OCI-LY7 (cell line): ENCODE measurements at places on chromosomes 12 and 14. TPM values are rescaled to one million over a fixed set of nuclear protein-coding genes. Genes with fewer than 3 reads are reported as not detected.

The DYNC1H1 gene
- total RNA-seq: 291 TPM in 2 replicates

The JPH4 gene
- total RNA-seq: not detected in 2 replicates

The CLEC1B gene
- total RNA-seq: not detected in 2 replicates

The HPD gene
- total RNA-seq: not detected in 2 replicates

The MYF5 gene
- total RNA-seq: not detected in 2 replicates

The IFNG-AS1 gene
- 36.8 and 37.8 TPM in 2 replicates for total RNA-seq

The HHIPL1 gene
- 0.61 and 0.72 TPM in 2 replicates for total RNA-seq

- DNase-seq: no peak
Measured at GRCh38 chr12:22180705-22181104, 134.7 kb downstream of the CMAS start.

DNA sequence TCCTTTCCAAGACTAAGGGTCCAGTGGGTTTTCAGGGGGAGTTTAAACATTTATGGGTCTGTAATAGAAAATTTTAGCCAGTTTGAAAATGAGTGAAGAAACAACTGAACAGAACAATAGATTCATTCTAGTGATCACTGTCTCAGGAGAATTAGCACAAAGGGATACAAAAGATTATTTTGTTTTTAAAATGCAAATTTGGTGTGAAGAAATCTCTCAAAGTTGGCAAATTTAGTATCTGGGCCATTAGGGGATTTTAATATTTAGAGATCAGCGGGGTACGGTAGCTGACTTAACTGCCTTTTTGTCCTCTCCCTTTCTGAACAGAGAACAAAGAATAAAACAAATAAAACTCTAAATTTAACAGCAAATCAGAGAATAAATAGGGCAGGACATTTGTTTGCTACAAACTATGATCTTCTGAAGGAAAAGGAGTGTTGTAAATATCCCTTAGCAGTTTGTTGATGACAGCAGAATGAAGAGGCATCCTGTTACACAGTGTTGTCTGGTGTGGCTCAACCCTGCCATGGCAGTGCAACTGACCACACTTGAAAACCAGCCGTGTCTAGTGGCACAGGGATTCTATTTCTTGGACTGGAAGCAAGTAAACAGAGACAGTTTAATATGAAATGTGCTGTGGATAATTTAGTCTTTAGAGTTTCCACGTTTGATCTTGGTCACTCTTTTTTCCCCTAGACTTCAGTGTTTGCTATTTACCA is 46.3 kb upstream of the LRTM2 start:
- DNase-seq: no peak

- DNase-seq: peak; percentile 75
Measured at GRCh38 chr12:119989731-119990381, 820 bp downstream of the BICDL1 start.

GRCh38 chr12:66698558-66698957 is 19.7 kb upstream of the GRIP1 start:
- DNase-seq: no peak

DNA sequence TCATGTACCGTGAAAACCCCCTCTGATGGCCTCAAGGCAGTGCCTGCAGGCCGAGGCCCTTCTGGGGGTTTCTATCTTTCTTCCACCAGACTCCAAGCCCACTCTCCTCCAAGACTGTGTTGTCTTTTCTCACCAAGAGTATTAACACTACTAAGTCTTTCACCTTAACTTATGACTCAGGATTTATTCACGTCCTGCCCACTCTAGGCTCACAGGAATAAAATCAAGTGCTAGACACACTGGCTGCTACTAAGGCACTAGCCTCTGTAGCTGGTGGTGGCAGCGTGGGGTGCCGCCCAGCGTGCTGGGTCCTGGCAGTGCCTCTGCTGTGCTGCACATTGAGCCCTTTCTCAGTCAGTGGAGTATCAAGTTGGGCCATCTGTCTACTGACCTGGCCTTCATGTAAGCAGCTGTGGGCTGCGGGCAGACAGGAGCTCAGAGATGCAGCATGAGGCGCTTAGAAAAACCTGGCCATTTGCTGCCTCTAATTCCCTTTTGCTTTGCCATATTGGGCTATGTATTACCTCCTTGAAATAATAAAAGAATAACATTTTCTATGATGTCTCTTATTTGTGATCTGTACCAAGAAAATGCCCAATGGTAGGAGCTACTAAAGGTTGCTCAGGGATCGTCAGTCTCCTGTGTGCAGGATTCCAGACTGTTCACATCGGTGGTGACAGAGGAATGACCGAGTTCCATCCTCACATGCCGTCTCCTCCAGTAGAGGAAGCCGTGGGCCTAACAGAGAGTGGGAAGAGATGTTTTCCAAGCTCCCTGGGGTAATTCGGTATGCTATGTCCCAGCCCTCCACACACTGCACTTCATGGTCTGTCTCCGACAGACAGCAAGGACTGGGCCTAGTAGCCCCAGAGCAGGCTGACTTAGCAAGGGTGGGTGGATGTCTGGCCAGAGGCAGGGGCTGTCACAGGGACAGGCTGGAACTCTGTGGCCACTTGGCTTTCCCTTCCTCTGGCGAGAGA is 39.9 kb downstream of the MAX start:
- no peak for DNase-seq

- no peak for DNase-seq
Measured at GRCh38 chr14:77045238-77046162, 17.0 kb upstream of the IRF2BPL start.

GRCh38 chr14:104171895-104172294 is 33.5 kb downstream of the KIF26A start:
- DNase-seq: no peak

DNA sequence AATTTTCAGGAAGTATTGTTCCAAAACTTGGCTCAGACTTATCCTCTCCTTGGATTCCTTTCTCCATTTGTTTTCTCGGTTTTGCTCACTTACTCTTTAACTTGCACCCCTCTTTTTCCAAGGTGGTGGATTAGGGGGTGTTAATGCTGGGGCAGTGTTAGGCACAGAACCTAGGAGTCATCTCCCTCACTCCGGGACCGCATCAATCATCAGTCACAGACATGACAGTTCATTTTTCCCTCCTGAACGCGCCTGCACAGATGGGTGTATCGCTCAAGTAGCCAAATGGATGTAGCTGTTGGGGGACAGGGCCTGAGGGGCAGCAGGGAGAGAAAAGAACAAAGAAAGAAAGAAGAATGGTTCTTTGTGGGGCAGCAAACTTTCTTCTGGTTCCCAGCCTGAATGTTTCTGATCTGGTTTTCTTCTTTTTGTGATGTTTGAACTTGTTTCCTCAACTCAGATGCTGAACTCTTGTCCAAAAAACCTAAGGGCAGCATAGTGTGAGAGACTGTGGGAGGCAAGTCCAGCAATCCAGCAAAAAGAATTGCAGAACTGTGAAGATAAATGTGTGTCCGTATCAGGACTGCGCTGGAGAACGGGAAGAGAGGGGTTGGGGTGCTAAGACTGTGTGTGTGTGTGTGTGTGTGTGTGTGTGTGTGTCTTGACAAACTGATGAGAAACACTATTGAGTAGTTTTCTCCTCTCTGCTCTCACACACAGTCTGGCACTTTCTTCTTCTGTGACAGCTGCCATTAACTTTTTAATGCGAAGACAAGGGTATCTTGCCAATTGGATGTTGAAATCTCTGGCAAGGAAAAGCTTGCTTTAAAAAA is 131.1 kb downstream of the FBXL14 start:
- no peak for DNase-seq

- DNase-seq: no peak
Measured at GRCh38 chr14:24310265-24310645, 315 bp downstream of the LTB4R2 start.

GRCh38 chr12:43095669-43096280 is 456.2 kb downstream of the ADAMTS20 start:
- DNase-seq: no peak

- no peak for DNase-seq
Measured at GRCh38 chr12:65592416-65592815, 231.9 kb upstream of the HMGA2 start.

DNA sequence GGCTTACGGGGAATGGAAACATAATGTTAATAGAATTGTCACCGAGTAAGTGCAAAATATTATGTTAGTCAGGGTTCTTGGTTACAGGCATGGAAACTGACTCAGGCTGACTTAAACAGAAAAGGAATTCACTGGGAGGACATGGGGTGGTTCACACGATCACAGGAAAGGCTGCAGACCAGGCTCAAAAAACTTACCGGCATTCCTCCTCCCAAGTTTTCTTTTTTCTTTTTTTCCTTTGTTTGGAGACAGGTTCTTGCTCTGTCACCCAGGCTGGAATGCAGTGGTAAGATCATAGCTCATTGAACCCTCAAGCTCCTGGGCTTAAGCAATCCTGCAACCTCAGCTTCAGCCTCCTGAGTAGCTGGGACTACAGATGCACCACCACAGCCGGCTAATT is 11.9 kb upstream of the UBE2N start:
- no peak for DNase-seq

DNA sequence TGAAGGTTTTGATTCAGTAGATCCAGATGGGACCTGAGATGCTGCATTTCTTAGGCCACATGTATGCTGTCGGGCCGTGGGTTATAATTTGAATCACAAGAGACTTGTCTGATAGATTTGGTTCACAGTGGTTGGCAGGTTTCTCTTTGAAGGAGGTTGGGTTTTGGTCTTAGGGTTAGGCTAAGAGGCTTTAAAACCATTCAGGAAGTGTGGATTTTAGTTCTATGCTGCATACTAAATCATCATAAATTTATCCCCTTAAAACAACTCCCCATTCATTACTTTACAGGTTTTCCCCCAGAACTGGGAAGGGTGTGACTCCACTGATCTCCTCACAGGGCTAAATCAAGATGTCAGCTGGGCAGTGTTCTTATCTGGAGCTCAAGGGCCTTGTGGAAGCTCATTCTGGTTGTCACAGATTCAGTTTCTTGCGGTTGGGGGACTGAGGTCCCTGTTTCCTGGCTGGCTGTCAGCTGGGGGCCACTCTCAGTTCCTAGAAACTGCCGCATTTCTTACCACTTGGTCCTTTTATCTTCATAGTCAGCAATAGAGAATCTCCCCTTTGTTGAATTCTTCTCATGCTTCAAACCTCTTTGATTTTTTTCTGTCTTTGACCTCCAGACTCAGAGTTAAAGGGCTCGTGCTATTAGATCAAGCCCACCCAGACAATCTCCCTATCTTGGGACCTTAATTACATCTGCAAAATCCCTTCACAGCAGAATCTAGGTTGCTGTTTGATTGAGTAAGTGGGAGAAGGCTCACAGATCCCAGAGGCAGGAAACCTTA is 20.6 kb upstream of the PCNX1 start:
- DNase-seq: peak; percentile 33

DNA sequence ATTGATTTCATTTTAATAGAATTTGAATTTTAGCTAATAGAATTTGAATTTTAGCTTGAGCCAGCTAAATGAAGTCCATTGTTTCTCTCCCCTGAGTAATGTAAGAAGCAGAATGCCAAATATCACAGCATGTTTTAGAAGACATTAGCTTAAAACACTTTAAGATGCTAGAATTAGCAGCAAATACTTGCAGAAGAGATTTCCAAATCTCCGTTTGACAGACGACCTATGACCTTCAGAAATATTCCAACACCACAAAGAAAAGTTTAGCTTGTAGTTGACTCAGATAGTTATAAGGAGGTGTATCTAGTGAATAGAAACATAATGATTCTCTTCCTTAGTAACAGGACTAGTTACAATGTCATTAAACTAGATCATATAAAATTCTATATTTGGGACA is 51.7 kb upstream of the MYF6 start:
- DNase-seq: no peak

DNA sequence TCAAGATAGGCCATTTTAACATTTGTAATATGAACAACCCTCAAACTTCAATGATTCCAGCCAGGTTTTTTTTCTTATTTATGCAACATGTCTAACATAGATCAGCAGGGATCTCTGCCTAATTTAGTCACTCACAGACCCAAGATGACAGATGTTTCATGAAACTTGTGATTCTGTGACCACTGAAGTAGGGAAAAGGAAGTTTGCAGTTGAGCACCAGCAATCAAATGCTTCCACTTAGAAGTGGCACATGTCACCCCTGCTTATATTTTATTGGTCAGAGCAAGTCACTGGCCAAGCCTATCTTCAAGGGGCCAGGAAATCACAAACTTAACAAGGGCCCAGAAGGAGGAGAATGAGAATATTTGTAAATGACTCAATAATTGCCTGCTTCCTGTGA is 150.6 kb downstream of the BCAT1 start:
- DNase-seq: peak; percentile 86

DNA sequence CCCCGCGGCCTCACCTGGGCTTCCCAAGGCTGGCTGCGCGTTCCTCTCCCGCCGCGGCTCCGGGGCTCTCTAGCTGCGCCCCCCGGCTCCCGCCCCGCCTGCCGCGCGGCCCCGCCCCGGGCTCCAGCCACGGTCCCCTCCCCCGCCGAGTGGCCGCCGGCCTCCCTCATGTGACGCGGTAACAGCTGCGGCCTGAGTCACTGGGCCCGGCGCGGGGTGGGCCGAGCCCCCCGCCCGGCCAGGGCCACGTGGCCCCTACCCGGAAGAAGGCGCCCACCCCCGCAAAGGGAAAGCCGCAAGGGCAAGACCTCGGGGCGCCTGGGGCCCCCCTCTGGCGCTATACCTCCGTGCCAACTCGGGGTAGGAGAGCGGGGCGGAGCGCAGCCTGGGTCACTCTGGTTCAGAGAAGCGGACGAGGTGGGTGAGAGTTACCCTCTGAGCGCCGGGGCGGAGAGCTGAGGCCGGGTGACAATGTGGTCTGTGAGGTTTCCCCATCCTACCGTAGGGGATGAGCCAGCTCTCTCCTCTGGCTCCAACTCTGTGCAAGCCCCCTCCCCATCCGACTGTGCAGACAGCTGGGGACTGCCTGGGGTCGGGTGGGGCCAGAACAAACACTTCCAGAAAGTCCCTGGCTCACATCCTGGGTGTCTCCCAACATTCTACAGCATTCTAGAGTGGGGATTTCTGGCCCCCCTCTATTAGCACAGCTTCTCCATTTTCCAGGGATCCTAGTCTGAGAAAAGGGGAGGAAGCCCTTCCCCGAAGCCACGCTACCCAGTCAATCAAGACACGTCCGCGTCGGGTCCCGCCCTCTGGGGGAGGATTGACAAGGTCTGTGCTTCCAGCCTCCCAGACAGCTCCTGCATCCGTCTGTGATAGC is at the start of gene CD63:
CD63 (minus strand) TSS at position 71 of the 880 bp plus-strand sequence. CDS start 668 bp downstream, outside the sequence.
- peak; percentile 75 for DNase-seq

GRCh38 chr12:58529114-58529665 is 391.1 kb downstream of the LRIG3 start:
- DNase-seq: no peak

GRCh38 chr12:132287391-132288238 is 41.8 kb downstream of the GALNT9 start:
- no peak for DNase-seq

GRCh38 chr12:93638954-93639353 is 38.2 kb upstream of the CRADD start:
- no peak for DNase-seq
